ENCODE measurements at places on chromosomes 13 and 19.

DNA sequence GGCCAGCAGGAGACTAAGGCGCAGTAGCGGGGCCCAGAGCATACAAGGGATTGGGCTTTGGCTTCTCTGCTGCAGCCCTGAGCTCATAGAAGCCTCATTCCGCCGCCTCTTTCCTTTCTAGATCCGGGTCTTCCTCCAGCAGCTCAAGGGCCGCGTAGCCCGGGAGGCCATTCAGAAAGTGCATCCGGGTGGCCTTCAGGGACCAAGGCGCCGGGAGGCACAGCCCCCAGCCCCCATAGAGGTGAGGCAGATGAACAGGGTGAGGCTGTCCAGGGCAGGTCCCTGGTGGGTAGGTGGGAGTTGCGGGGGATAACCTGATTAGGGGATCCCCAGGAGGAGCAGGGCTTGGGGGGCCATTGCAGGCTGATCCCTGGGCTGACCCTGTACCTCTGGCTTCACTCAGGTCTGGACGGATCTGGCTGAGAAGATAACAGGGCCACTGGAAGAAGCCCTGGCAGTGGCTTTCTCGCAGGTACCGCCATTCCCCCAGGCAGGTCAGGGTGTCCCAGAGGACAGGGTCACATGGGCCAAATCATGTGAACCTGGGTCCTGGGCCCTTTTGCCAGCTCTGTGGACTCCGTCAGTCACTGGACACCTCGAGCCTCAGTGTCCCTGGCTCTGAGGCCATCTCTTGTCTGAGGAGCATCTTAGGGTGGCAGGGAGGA, 1.3 kb downstream of the SNAPC2 start:
- DNase-seq, result no peak

- DNase-seq, result no peak
Observed at GRCh38 chr19:38013913-38014580, 107.0 kb downstream of the SIPA1L3 start.

- DNase-seq, result peak; percentile 43
Observed at GRCh38 chr19:810883-811489, 10.8 kb downstream of the PLPPR3 start.

- no peak for DNase-seq
Observed at GRCh38 chr13:53017433-53017970, 11.1 kb upstream of the OLFM4 start.

GRCh38 chr19:3639479-3639878, 12.9 kb upstream of the CACTIN start:
- DNase-seq, result no peak

GRCh38 chr19:49713236-49713845, 22.4 kb downstream of the CPT1C start:
- no peak for DNase-seq

- DNase-seq, result peak; percentile 47
Observed at GRCh38 chr13:51861723-51862300, at the start of gene CCDC70. CCDC70 (plus strand) TSS chr13:51861969; CDS start chr13:51865412, 3,443 bp downstream.

GRCh38 chr19:43767316-43767715, 12.6 kb upstream of the SMG9 start:
- no peak for DNase-seq

GRCh38 chr19:54014920-54015560, 23.6 kb downstream of the CACNG6 start:
- no peak for DNase-seq

DNA sequence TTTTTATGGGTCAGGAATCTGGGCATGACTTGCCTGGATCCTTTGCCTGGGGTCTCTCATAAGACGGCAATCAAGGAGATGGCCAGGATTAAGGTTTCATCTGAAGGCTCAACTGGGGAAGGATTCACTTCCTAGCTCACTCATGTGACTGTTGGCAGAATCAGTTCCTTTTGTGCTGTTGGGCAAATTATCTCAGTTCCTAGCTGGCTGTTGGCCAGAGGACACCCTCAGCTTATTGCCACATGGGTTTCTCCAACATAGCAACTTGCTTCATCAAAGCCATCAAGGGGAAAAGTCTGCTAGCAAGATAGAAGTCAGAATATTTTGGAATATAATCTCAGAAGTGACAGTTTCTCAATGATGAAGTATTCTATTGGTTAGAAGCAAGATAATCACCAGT, 12.2 kb upstream of the EVI5L start:
- no peak for DNase-seq

GRCh38 chr13:27712421-27712820, 79.9 kb upstream of the GSX1 start:
- no peak for DNase-seq

DNA sequence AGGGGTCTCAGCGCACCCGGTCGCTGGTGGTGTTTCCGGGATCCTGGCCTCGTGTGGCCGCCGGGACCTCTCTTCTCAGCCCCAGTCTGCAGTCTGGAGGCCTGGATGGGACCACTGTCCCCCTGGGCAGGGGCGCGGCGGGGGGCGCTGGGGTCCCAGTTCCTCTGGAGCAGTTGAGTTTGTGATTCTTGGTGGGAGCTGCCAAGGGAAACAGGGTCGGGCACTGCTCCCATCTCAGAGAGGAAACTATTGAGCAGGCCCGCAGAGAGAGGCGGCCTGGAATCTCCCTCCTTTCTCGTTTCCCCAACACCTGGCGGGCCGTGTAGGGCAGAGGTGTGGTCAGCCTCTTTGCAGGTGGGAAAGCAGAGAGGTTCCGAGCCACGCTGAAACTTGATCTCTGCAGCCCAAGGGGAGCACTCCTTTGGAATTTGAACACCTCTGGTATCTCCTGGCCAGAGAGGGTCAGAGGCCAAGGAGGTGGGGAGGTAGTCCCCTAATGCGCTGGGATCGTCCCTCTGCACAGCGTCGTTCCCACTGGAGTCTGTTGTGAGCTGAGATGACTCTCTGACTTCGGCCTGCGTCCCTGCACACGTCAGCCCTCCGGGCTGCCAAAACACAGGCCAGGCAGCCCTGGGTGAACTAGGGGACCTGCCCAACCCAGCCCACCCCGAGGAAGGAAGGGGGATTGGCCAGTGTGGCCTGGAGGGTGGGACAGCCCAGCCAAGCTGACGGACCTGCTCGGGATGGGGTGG, 741 bp downstream of the PLEKHF1 start:
- DNase-seq, result peak; percentile 47

DNA sequence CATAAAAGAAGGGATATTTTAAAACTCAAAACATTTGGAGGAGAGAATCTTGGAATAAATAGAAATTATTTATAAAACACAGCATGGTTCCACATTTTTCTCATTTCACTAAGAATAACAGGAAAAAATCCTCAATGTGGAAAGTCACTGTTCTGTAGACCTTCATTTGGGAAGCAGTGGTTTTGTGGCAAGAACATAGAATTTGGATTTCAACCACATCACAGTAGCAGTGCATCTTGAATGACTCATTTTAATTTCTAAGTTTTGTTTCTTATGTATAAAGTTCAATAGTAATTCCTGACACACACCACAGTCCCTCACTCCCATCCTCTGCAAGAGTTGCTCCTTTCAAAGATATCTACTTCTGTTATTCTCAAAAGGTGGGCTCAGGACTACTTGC, 264.0 kb downstream of the ENOX1 start:
- DNase-seq, result no peak

DNA sequence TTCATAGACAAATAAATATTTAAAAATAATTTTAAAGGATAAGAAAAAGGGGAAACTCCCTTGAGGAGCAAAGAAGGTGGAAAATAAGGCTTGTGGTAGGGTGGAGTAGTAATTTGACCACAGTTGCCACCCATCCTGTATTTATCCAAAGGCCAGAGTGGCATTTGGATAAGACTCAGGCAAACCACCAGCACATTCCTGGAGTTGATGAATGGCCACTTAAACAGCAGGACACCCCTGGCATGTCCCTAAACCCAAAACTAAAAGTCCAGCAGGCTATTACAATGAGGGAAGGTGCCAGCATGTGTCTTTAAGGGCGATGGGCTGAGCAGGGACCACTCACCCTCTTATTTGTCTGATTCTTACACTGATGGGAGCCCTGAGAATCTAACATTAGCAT, 9.8 kb upstream of the FRY start:
- no peak for DNase-seq

GRCh38 chr13:73939603-73940002, 194.6 kb downstream of the KLF12 start:
- DNase-seq, result no peak

DNA sequence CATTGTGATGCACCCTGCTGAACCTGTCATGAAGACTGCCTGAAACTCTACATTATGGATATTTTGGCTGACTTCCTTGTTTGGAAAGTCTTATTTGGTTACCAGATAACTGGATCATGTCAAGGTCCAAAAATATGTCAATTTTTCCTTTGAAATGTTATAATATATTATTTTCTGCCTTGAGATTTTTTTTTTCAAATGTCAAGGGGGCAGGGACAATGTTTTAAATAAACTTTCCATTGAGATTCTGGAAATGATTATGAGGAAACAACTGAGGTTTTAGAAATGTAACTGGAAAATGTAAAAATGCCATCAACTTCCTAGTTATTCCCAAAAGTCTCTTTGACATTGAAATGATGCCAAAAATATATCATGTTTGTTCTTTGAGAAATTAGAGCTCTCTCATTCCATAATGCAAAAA, 117.0 kb downstream of the RFC3 start:
- no peak for DNase-seq

DNA sequence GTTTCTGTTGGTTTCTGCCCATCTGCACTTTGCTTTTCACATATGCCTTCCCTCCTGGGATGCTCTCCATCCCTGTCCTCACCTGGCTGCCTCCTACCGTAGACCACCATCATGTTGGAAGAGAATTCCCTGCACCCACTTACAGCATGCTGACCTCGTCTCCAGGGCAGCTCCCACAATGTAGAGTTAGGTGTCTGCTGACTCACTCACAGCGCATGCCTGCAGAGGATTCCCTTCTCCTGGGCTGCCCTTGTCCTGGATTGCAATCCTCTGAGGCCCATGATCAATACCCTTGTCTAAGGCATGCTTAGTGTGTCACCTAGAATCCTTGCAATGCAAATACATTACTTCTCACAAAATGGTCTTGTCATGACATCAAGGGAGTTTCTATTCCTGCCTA, 43.6 kb downstream of the STOML3 start:
- no peak for DNase-seq

DNA sequence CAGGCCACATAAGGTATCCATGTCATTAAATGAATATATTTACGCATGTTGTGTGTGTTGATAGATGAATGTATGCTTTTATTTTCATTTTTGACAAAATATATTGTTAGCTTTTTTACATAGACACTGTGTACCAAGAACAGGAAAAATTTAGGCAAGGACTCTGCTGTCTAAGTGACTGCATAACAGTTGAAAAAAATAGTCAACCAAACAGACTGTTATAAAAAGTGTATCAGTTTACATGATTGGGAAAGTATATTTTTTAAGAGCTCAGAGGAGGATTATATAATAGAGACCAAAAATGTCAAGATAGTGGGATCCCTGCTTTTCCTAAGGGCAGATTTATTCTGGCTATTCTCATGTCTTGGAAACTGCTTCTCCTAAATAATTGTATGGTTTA, 858.0 kb downstream of the SLITRK1 start:
- DNase-seq, result no peak

- DNase-seq, result no peak
Observed at GRCh38 chr13:74077375-74077774, 56.8 kb downstream of the KLF12 start.

- DNase-seq, result no peak
Observed at GRCh38 chr19:16807549-16808284, 21.5 kb upstream of the SIN3B start.

DNA sequence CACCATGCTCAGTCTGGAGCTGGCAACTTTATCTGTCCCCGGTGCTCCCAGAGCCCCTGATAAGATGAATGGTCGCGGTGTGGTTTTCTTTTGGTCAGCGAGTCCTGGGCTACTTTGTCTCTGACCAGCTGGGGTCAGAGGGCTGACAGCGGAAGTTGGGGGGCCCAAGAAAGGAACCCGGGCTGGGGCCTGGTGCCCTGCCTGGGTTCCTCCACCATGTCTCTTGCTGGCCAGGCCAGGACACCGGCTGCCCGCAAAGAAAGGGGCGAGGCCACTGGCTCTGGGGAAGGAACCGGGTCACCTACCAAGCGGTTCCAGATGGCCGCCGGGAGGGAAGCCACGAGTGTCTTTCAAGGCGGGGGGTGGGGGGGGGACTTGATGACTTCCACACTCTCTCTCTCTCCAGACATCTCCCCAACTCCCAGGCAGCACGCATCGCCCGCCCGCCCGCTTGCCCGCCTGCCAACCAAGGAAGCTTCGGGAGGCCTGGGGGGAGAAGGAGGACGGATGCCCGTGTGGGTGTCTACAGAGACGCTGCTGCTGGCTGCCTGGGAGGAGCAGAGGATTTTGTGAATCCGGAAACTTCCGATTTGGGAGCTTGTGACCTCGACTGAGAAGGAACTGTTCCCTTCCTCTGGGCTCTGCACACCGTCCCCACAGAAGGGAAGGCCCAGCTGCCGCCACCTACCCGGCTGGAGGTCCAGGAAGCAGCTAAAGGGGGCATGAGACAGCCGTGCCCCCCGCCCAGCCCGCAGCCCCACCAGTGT, 1.1 kb downstream of the PIP5K1C start:
- DNase-seq, result peak; percentile 59

- no peak for DNase-seq
Observed at GRCh38 chr13:41520016-41520659, 62.8 kb downstream of the RGCC start.

- DNase-seq, result no peak
Observed at GRCh38 chr13:51950722-51951121, 60.5 kb downstream of the ATP7B start.

GRCh38 chr13:52850072-52850395, 1.6 kb upstream of the PCDH8 start:
- DNase-seq, result no peak

DNA sequence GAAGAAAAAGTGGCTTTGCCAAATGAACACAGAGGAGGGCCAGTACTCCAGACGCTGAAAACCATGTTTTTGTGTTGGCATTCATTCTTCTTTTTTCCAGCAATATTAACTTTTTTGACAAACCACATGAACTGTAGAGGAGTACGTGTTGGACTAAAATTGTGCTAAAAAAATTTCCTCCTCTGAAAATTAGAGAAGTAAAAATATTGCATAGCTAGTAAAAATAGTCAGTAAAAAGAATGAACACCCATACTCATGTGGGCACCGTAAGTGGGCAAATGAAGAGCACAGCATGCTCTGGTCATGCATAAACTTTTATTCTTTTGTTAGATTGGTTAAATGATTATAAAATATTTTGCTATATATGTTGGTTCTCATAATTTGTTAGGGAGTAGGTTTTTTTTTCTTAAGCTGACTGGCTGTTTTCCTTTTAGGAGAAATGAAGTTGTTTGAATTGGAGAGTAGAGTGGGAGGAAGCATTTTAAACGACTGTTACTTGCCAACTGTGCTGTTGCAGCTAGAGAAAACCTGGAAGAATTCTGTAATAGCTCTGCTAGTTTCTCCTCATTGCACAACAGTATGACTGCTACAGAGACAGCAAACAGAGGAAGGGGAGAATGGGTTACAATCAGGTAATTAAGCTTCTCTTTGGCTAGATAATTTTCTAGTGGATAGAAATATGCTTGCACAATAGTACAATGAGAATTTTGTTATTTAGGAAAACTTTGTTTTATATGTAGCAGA, 222.4 kb downstream of the KCTD12 start:
- DNase-seq, result no peak

- DNase-seq, result no peak
Observed at GRCh38 chr13:113358653-113359190, 5.2 kb downstream of the GRTP1 start.

- no peak for DNase-seq
Observed at GRCh38 chr19:49854378-49855263, 3.7 kb downstream of the PTOV1 start.

- no peak for DNase-seq
Observed at GRCh38 chr13:110274687-110275086, 32.3 kb downstream of the COL4A1 start.

Measured in activated T-cell treated with anti-CD3 and anti-CD28 coated beads, Interleukin-2, amount 50 U/mL, for 48 hours (primary cell).